ENCODE measurements at places on chromosomes 3 and 15.

GRCh38 chr3:16816048-16816780 is 68.5 kb upstream of the PLCL2 start:
- DNase-seq: no peak

GRCh38 chr3:7388026-7388425 is 527.1 kb downstream of the GRM7 start:
- DNase-seq: no peak

DNA sequence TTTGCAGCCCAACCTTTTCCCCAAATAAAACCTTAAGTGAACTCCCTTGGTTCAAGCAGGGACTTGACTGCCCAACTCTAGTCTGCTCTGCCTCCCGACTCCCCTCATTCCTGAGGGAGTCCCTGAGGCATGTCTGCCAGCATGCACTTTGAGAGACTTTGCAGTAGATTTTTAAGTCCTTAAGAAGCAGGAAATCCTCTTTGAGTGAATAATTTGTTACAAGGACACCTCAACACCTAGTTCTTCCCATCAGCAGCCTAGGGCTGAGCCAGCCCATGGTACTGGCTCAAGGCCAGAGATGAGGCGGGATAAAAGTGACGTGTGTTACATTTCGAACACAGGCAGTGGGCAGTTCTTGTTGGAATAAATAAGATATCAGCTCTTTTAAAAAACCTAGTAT is 204.3 kb upstream of the SLC2A2 start:
- no peak for DNase-seq

- no peak for DNase-seq
These were observed 198.1 kb upstream of the ATP10A start for GRCh38 chr15:26061248-26061647.

- DNase-seq: no peak
These were observed 67.9 kb downstream of the ULK4 start for GRCh38 chr3:41893977-41894376.

DNA sequence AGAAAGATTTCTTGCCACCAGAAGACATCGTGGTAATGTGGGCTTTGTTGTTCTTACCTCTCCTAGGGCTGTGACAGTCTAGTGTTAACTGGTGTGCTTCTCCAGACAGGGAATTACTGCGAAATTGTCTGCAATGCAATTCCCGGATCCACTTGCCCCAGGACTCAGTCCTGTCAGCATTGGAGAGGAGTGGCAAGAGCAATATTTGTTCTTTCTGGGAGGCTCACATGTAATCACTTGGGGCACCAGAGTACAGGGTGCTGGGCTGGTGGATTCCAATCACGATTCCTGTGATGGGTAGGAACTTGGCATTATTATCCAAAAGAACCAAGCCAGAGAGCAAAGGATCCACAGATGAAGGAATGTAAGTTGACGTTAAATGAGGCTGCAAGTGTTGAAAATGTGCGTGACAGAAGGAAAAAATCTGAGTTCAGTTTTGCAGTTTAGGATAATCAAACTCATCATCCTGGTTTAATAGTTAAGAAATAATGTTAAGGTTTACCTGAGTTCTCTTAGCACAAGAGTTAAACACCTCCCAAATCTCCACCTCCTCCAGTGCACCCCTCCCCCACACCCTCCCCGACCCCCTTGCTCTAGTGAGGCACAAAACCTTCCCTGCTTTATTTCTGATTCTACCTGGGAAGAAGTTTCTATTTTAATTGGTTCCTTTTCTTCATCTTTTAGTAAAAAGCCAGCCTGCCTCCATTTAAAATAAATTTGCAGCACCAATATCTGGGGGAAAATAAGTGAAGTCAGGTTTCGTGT is 79.2 kb downstream of the GMPS start:
- no peak for DNase-seq

GRCh38 chr3:161560008-161560637 is 63.5 kb downstream of the OTOL1 start:
- no peak for DNase-seq

GRCh38 chr3:129312021-129312639 is 33.5 kb downstream of the HMCES start:
- no peak for DNase-seq

GRCh38 chr15:35522061-35522460 is 23.9 kb downstream of the DPH6 start:
- no peak for DNase-seq

DNA sequence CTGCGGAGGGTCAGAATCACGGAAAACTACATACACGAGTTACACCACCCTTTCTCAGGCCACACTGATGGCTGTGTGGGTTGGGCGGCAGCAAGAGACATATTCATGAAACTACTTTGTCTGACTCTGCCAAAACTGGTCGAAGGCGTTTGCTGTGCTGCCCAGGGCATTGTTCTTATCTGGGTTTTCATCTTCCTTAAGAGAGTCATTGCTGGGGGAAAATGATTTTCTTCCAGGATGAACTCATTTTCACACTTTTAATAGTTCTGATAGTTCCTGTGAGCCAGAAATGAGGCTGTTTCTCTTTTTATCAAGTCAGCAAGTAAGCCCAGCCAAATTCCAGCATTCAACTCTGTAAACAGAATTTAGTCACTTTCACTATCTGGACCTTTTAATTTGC is 47.6 kb downstream of the TRIM71 start:
- no peak for DNase-seq

DNA sequence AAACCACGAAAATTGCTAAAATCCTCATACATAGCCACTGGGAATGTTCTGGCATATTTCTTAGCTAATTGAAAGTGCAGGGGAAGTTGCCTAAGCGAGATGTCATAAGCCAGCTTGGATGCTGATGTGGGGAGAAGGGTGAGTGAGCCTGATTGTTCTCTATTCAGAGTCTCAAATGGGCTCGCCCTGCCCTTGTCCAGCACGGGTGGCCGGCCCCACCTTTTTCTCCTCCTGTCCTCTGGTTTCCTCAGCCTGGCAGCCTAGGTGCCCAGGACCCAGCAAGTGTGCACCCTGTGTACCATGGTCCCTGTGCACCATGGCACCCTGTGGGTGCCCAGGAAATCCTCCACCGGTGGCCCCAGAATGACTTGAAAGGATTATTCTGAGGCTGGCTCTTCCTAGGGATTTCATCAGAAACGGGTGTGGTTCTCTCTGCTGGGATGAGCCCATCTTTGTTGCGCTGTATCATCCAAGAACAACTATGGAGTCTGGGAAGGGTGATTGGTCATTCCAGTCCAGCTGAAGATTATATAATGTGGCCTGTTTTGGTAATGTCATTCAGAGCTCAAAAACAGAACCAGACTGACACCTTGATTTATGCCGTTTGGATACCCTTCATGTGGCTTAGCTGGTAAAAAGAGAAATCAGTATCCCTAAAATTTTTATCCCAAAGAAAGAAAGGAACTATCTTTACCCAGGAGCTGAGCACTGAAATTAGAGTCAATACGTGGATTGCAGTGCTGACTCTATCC is 150.8 kb upstream of the BHLHE40 start:
- DNase-seq: no peak

DNA sequence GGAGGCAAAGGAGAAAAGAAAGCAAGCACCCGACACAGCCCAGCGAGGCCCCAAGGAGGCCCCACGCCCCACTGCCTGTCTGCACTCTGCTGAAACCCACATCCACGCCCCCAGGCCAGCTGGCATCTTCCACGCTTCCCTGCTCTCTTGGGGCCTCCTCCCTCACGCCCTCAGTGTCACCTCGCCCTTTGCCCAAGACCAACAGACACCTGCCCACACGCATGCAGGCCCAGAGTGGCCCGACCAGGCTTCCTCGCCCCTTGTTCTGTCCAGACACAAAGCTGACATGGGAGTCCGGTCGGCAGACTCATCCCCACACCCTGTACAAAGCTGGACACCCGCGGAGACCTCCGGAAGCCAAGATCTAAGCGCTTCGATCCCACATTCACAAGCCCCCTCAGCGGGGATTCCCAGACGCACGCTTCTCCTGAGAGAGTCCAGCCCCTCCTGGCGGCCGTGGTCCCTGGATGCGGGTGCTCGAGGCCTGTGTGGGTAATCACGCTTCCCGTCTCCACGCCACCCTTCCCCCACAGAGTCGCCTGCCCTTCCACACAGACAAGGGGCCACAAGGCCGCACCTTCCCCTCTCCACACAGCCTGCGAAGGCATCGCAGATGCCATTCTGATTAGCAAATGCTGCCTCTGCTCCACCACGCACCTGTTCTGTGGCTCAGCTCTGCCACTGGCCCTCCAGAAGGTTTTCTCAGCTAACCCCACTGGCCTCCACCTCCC is 176.6 kb downstream of the XXYLT1 start:
- no peak for DNase-seq

DNA sequence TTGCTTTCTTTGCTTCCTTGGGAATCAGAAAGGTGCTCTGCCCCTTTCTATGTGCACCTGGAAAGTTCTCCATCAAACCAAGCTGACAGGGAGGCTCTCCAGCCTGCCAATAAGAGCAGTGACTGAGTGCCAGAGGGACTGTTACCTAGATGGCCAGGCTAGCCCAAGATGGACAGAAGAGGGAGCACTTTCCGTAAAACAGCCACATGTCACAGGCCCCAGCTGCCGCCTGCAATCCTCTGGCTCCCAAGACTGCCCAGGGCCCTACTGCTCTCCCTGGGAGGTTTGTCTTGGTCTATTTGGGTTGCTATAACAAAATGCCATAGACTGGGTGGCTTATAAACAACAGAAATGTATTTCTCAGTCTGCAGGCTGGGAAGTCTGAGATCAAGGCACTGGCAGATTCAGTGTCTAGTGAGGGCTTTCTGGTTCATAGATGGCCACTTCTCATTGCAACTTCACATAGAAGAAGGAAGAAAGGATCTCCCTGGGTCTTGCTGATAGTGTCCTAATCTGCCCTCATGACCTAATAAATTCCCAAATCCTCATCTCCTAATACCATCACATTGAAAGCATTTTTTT is 72.3 kb downstream of the TAMM41 start:
- no peak for DNase-seq

DNA sequence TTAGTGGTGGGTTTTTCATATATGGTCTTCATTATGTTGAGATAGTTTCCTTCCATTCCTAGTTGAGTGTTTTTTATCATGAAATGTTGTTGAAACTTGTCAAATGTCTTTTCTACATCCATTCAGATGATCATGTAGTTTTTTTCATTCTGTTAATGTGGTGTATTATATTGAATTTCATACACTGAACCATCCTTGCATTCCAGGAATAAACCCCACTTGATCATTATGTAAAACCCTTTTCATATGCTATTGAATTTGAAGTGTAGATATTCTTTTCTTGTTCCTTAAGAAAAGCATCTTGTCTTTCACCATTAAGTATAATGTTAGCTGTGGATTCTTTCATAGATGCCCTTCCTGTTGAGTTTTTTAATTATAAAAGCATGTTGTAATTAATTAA is 42.9 kb downstream of the PIAS1 start:
- DNase-seq: no peak

DNA sequence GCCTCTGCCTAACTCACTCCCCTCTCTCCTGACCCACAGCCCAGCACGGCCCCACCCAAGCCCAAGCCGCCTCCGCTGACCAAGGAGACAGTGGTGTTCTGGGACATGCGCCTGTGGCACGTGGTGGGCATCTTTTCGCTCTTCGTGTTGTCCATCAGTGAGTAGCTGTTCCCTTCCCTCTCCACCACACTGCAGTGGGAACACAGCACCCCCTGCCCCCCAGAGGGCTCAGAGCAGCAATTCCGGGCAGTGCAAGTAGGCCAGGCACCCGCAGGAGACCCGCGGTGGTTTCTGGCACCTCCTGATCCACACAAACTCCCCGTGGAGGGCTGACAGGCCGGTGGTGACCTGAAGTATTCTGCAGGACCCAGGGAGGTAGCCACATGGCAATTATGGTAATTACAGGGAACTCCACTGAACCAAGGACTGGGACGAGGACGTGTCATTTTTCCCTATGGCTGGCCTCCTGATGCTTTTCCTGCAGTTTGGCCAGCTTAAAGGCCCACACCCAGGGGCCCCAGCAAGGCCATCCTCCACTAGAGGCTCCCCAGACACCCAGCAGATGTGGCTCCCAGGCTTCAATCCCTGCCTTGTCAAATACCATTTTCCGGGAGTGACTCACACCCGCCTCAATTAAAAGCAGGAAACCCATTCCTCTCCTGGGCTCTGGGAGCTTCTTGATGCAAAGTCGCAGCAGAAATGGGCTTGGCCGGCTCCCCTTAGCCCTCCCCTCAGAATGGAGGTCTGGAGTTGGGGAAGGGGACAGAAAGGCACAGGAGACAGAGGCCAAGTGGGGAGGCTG is 4.8 kb downstream of the TMIE start:
- no peak for DNase-seq

- no peak for DNase-seq
These were observed 26.6 kb downstream of the DCP1A start for GRCh38 chr3:53320697-53321096.

DNA sequence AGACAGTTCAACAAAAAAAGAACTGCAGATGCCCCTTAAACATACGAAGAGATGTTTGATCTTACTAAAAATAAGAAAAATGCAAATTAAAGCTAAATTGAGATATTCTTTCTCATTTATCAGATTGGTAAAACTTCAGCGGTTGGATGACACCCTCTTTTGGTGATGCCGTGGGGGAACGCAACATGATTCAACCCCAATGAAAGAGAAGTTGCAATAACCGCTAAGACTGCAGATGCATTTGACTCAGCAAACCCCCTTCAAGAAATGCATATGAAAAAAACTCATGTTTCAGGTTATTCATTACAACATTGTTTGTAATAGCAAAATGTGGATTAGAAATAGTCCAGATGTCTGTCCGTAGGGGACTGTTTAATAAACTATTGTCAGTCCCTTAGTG is 3.6 kb downstream of the KLHL6 start:
- DNase-seq: no peak

GRCh38 chr3:128486681-128487537 is 6.1 kb downstream of the GATA2 start:
- DNase-seq: no peak

- DNase-seq: no peak
These were observed 459.4 kb upstream of the TGFBR2 start for GRCh38 chr3:30146978-30147377.

- no peak for DNase-seq
These were observed 137.3 kb downstream of the KCNMB2 start for GRCh38 chr3:178673529-178673928.

GRCh38 chr3:73056845-73057150 is 4.7 kb upstream of the EBLN2 start:
- DNase-seq: no peak

DNA sequence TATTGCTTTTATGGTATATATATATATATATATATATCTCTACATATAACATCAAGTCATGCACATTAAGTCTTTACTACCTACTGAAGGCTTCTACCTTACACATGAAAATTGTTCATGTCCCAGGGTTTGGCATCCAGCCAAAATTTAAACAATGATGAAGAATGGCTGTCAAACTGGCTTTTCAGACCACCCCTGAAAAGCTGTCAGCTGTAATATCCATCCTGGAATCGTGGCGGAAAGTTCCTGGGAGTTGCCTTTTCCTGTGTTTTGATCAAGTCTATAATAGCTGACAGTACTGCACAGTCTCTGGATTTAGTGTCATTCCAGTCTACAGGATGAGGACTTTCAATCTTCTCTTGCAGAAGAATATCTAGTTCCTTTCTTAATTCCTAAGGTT is 48.3 kb downstream of the DHX36 start:
- no peak for DNase-seq

Data from stimulated activated CD8-positive, alpha-beta memory T cell treated with anti-CD3 and anti-CD28 coated beads, Interleukin-15, amount 100 ng/mL, for 24 hours (primary cell).